ENCODE measurements at places on chromosomes 5 and 9. TPM values are rescaled to one million over a fixed set of nuclear protein-coding genes. Genes with fewer than 3 reads are reported as not detected.

GRCh38 chr5:107523029-107523680, 147.6 kb downstream of the EFNA5 start:
- DNase-seq: no peak

GRCh38 chr5:179265514-179266290, 79.6 kb downstream of the ADAMTS2 start:
- DNase-seq: peak; percentile 100

DNA sequence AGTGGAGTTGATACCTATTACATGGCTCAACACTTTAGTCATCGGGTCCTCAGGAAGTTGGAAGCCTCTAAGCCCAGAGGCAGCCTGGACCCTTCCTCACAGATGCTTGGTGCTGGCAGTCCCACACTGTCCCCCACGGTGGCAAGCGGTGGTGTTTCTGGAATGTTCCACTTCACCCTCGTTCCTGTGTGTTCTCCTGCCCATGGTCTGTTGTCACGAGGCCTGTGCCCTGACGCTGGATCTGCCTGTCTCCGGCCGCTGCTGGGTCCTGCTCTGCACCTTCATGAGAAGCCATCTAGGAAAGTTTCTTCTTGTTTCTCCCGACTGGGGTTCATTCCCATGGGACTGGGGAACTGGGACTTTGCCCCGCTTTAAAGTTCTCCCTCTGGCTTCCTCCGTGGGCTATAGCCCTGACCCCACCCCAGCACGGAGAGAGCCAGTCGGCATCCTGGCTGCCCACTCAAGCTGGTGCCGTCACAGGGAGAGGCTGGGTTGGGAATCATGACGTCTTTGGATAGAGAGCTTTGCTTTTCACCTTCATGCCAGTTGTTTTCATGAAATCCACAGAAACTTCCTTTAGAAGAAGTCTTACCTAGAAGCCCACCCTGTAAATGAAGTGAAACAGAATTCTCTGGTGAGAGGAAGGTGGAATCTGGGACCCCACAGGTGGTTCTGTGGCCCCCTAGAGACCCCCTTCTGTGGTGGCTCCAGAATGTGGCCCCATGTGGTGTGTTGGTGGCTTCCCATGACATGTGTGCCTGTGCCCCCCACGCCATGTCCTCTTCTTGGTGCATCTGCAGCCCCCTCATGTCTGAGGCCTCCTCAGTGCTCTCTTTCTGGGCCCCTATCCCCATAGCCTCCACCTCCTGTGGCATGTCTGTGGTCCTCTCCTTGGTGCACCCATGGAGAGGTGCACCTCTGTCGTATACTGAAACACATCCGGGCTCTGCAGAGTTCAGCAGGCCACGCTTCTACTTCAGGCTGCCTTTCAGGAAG, 43.8 kb downstream of the TRIP13 start:
- DNase-seq: no peak

Gene FOXD4L4
- total RNA-seq: not detected

Gene LTC4S
- total RNA-seq: 1.7 TPM

Data from MG63 (cell line).